ENCODE measurements at places on chromosomes 1 and 21. TPM values are rescaled to one million over a fixed set of nuclear protein-coding genes. Genes with fewer than 3 reads are reported as not detected.

TMEM35B gene
- total RNA-seq, result 53.1 TPM

LINGO4 gene
- not detected for total RNA-seq

GUCA2A gene
- total RNA-seq, result not detected

TFF3 gene
- not detected for total RNA-seq

FABP3 gene
- total RNA-seq, result 2.2 TPM

All from cardiac atrium fibroblast (primary cell).